Tibial artery (tissue), 4 donors: ENCODE measurements at places on chromosomes 5 and 9.

GRCh38 chr5:139426203-139426885, 13.0 kb downstream of the DNAJC18 start:
- no peak for DNase-seq

DNA sequence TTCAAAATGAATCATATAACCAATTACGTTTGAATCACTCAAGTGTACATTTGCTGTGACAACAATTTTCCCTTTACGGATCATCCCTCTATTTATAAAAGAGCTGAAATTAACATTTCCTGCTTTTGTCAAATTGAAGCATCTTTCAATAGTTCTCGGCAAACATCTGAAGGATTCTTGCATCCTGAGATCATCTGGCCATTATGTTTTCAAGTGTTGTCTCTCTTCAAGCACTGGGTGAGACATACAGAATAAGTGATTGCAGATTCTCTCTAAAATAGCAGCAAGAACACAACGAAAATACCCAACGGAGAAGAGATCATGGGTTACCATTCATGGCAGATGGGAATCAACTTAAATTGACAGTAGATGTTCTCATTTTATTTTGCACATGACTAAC, 283.4 kb upstream of the GRAMD2B start:
- no peak for DNase-seq

- DNase-seq = no peak
Measured at GRCh38 chr9:5799314-5799713, 33.6 kb downstream of the ERMP1 start.

DNA sequence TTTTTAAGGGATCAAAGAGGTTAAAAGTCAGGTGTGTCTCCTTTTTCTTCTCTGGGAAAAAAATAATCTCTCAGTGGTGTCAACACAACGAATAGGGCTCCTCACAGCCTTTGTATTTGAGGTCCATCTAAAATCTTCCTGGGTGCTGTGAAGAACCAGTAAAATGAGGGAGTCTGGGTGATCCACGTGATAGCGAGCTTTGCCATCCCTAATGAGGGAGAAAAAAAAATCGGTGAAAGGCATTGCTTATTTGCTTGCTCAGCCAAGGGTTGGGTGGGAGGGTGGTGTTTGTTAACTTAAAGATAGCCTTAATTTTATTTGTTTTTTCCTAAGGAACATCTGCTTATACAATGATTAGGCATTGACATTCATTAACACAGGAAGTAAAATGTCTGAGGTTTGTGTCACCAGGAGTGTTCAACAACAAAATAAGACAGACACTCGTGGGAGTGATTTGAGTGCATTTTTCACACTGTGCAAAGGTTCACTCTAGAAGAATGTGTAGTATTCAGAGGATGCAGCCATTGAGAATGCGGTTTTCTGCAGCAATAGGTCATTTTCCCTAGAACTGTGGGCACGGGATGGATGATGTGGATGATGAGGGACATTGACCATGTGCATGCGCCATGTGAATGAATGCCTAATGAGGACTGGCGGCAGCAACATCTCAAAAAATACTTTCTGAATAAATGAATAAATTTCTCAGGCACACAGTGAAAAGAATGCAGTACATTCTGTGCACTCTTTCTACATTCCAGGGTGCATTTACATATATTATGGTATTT, 369.5 kb downstream of the NTRK2 start:
- no peak for DNase-seq

- DNase-seq = no peak
Measured at GRCh38 chr5:158759283-158759682, 340.4 kb downstream of the EBF1 start.

DNA sequence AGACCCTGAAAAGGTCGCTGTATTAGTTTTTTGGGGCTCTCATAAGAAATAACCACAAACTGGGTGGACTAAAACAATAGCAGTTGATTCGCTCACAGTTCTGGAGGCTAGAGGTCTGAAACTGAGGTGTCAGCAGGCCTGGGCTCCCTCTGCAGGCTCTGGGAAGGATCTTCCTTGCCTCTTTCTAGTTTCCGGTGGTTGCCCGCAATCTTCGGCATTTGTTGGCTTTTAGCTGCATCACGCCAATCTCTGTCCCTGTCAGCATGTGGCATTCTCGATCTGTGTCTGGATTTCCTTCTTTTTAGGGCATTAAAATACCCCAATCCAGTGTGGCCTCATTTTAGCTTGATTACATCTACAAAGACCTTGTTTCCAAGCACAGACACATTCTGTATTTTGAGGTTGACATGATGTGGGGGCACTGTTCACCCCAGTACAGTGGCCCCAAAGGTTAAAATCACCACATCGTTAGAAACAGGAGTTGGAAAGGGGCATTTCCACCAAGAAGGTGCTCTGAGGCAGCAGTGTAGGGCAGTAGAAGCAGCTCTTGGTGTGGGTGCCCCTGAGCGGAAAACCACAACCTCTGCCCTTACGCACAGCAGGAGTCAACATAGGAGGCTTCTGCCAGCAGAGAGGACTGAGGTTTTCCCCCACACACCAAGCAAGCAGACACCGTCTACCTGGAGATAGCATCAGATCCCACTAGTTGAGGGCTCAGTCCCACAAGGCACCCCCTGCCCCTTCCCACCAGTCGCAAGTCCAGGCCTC, 13.5 kb downstream of the ZNF79 start:
- no peak for DNase-seq

DNA sequence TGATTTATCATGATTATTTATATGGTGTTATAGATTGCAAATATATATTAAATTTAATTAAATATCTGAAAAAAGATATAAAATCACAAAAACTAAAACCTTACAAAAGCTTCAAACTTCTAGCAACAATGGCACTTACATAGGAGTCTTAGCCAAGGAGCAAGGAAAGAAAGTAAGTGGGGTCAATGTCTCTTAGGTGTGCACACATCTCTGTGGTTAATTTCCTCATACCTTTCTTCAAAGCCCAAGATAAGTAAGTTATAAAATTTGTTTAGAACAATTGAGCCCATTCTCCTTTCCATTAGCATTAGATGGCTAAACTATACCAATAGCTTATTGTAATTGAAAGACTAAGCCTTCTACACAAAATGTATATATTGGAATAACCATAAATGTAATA, 161.6 kb upstream of the PDE4D start:
- DNase-seq = no peak
